ENCODE measurements at places on chromosomes 7 and 10.

- DNase-seq: no peak
Measured at GRCh38 chr10:83142074-83142563, 997.2 kb upstream of the GHITM start.

DNA sequence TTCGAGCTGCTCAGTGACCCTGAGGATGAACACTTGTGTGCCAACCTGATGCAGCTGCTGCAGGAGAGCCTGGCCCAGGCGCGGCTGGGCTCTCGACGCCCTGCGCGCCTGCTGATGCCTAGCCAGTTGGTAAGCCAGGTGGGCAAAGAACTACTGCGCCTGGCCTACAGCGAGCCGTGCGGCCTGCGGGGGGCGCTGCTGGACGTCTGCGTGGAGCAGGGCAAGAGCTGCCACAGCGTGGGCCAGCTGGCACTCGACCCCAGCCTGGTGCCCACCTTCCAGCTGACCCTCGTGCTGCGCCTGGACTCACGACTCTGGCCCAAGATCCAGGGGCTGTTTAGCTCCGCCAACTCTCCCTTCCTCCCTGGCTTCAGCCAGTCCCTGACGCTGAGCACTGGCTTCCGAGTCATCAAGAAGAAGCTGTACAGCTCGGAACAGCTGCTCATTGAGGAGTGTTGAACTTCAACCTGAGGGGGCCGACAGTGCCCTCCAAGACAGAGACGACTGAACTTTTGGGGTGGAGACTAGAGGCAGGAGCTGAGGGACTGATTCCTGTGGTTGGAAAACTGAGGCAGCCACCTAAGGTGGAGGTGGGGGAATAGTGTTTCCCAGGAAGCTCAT is 1.1 kb downstream of the DDIT4 start:
- peak; percentile 56 for DNase-seq

GRCh38 chr7:127799535-127800305 is 147.7 kb downstream of the SND1 start:
- no peak for DNase-seq

- DNase-seq: no peak
Measured at GRCh38 chr10:105181626-105182025, 540.5 kb downstream of the SORCS3 start.

GRCh38 chr7:29592866-29593265 is 29.2 kb downstream of the PRR15 start:
- no peak for DNase-seq

DNA sequence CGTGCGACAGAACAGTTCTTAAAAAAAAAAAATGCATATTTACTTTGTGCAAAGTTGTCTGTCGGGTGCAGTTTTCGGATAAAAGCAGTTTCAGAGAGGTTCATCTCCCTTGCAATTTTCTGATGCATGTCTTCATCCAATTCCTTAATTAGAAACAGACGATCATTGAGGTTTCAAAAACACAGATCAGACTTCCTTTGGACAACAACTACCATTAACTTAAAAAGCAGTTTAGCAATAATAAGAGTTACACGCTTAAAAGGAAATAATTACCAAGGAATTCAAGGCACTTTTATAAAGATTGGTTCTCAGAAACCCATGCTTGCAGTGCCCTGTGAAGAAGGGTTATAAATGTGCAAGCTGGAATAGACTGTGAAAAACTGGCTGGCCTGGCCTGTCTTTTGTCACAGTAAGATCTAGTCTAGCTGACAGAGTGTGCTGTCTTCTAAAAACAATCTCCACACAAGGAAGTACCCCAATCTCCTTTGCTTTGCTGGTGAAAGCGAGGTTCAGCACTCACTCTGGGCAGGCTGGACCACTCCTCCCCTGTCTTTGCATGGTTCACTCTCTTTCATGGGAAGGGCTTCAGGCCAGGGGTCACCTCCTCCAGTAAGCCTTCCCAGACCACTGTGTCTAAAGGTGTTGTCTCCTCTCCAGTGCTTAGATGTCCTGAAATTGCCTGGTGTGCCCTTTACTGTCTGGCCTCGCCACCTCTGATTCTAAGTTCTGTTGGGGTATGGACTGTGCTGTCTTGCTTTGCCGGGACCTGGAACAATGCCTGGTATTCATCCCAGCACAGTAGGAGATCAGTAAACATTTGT is 34.8 kb upstream of the HNRNPH3 start:
- no peak for DNase-seq

Data from epithelial cell of esophagus (primary cell).